Stimulated activated naive CD4-positive, alpha-beta T cell treated with Interleukin-2 at 50 U/mL for 16 hours (primary cell): ENCODE measurements at places on chromosomes 4 and X.

DNA sequence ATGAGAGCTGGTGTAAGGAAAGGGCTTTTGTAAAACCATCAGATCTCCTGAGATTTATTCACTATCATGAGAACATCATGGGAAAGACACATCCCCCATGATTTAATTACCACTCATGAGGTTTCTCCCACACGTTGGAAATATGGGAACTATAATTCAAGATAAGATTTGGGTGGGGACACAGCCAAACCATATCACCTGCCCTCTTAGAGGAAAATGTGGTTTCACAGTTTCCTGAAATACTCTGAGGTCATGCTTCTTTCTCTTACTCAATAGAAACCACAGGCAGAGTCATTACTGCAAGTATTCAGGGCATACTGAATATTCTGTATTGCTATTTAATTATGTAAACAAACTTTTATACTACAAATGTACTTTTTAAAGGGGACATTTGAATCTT, 1453.3 kb downstream of the PCDH18 start:
- DNase-seq, result no peak

DNA sequence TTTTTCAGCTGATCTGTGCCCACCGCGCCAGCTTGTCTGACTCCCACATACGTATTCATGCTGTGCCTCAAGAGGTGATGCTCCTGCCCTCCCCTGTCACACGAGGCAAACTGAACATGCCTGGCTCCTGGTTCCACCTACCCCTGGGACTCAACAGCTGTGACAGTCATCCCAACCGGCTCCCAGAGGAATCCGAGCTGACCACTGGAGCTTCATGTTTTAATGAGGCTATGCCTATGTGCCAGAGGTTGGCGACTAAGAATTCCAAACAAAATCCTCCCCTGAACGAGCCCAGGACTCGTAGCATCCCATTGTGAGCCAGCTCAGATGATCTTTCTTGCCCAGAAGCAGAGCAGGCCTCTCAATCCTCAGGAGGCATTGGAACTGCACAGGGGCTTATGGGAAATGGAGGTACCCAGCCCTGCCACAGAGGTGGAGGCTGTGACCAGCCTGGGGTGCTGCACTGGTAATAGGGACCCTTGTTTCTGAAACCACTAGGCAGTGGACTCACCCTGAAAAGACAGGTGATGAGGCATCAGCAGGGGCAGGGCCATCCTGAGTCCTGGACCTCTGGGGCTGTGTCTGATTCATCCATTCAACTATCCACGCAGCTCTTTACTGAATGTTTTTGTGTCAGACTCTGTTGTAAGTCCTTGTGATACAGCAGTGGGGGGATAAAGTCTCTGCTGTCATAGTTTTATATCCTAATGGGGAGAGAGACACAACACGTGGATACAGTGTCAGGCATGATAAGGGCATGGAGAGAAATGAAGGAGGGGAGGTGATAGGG, 325.0 kb downstream of the EVC2 start:
- no peak for DNase-seq

- DNase-seq, result no peak
These were observed 39.3 kb upstream of the MXD4 start for GRCh38 chr4:2301225-2301642.

DNA sequence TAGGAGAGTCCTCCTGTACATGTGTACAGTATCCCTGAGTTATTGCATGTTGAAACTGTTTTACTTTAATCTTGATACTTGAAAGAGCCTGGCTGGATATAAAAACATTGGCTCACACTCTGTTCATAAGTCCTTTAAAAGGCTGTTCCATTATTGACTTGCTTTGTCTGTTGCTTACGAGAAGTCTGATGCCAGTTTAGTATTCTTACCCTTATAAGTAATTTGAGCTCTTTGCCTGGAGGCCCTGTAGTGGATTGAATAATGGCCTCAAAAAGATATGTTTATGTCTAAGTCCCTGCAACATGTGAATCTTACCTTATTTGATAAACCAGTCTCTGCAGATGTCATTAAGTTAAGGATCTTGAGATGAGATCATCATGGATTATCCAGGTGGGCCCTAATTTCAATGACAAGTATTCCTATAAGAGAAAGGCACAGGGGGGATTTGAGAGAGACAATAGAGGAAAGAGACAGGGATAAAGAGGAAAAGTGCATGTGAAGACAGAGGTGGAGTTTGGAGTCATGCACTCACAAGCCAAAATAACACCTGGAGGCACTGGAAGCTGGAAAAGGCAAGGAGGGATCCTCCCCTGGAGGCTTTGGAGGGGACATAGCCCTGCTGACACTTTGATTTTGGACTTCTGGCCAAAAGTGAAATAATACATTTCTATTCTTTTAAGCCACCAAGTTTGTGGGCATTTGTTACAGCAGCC, 98.1 kb downstream of the IRF2 start:
- no peak for DNase-seq

DNA sequence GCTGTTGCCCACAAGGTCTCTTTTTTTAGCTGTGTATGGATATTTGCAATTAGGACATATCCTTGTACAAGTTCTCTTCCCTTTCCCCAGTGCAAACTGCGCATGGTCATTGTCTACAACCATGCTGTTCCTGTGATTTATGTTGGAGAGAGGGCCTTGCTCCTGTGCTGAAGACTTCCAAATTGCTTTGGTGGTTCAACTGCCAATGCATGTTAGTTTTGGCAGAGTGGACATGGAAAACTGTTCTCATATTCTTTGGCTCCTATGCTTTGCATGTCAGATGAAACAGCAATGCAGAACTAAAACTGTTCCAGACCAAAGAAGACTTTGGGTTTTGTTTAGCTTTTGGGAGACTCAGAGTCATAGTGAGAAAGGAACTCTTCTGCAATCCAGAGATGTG, 148.8 kb upstream of the EDNRA start:
- DNase-seq, result no peak

- DNase-seq, result no peak
These were observed 302.6 kb downstream of the IQCM start for GRCh38 chr4:149513081-149513480.

GRCh38 chr4:20283039-20283438, 31.3 kb downstream of the SLIT2 start:
- DNase-seq, result no peak

DNA sequence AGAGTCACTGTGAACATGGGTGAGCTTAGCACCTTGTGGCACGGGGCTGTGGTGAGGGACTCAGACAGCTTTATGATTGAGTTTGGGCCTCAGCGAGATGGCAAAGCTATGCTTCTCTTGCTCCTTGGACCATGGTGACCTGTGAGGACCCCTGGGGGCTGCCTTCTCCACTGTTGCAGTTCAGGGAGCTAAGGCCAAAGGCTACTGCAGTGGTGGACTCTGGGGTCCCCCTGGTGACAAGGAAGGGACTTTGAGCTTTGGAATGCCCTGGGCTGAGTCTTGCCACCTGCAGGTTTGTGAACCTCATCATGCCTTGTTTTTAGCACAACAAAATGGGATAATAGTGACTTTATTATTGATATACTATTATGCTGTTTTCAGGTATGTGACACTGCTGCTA, 36.5 kb downstream of the TBL1X start:
- DNase-seq, result no peak

- DNase-seq, result no peak
These were observed 45.0 kb downstream of the TMEM165 start for GRCh38 chr4:55440786-55441185.

DNA sequence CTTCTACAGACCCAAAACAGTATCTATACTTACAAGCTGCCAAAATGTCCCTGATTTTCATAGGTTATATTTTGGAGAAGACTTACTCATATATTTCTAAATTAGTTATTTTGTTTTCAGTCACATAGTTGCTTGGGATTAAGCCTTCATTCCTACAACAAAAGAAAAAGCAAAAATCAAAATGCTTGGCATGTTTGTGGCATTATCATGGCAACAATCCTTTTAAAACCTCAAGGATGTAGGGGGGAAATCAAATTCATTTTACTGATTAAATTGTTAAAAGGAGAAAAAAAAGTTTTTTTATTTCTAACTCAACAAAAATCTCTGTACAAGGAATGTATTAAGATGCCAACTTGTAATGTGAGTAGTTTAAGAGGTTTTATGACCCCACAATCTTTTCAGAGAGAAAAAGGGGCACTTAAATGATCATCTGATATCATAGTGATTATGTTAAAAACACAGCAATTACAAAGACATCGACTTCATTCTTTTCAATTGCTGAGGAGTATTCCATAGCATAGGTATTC, 23.5 kb downstream of the TXK start:
- DNase-seq, result no peak

GRCh38 chrX:2351999-2352995, 148.5 kb downstream of the DHRSX start:
- DNase-seq, result no peak

- no peak for DNase-seq
These were observed 320.6 kb downstream of the DTHD1 start for GRCh38 chr4:36601864-36602495.

DNA sequence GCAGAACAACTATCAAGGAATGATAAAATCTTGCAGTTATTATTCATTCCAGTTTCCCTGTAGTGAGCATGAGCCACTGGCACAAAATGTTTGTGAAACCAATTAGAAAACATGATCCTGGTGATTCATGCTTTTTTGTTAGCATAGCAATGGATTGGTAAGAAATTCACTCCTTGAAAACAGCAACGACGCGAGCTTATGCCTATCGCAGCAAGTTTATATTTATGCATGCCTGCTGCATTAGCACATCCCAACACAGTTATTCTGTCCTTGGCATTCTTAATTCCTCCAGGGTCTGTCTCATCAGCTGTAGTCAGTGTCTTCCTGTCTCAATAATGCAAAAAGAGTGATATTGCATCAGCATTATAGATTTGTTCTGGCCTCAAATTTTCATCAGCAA, 975.9 kb downstream of the STIM2 start:
- DNase-seq, result no peak

DNA sequence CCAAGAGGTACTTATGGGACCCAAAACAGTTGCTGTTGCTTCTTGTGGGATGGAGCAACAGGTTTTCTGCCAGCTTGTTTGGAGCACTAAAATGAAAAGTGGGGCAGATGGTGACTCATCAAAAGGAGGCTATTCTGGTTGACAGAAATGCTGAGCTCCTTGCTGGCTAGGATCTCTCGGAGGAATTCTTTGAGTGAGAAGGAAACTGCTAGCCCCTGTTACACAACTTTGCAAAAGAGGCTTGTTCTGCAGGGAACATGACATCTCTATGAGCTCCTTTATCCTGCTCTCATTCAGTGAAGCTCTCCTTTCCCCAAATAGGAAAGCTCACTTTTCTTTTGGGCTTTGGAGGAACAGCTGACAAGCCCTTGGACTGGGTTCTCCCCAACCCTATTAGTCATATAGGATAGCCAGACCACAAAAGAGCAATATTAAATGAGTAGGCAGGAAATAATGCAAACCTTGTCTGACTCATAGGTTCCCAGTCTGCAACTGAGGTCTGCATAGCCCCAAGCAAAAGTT, 108.3 kb downstream of the CDS1 start:
- no peak for DNase-seq

DNA sequence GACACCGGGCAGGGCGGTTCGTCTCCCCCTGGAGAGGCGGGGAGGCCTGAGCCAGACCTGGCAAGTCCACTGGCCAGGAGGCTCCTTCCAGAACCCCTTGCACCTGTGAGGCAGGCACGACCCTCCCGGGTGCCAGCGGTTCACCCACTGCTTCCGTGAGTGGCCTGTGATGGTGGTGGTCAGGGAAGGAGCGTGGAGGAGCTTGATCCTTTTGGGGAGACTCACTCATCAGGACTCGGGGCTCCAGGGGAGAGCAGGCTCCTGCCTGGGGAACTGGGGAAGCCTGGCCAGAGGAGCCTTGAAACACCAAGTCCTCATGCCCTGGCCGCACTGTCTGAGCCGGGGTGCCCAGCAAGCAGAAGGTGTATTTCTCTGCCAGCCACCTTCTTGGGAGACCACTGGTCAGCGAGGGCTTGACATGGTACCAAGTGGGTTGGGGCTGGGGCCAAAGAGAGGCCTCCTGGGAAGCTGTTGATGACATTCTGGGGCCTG, 860 bp downstream of the FAM50A start:
- DNase-seq, result no peak

DNA sequence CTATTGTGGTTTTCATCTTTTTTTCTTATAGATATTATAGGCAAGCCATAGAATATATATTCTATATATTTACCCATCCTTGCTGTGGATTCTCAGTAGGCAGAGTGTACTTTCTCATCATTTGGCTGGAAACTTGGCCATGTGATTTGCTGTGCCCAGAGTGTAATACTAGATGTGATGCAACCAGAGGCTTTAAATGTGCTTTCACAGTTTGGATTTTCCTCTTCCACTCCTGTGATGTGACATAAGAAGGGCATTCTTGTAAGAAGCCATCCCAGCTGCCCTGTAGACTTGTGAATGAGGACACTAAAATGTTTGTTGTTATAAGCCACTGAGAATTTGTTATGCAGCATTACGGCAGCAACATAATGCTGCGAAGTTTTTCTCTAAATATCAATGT, 10.4 kb upstream of the HPGDS start:
- DNase-seq, result no peak

DNA sequence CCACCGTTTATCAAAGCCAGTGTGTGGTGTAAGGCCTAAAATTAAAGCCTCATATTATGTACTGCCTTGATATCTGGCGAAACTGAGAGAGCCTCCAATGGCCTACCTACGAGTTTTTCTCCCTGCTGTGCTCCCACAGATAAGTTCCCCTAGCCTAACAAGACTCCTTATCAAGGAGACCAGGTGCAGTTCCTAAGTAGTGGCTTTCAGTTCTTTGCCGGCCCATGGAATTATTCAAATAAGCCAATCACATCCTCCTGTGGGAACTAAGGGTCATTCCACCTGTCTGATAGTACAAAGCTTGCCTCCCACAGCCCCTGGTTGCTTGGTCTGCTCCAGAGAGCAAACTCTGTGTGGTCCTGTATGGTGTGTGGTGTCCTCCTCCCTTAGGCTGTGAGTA, 99.8 kb upstream of the TEX13C start:
- DNase-seq, result no peak

DNA sequence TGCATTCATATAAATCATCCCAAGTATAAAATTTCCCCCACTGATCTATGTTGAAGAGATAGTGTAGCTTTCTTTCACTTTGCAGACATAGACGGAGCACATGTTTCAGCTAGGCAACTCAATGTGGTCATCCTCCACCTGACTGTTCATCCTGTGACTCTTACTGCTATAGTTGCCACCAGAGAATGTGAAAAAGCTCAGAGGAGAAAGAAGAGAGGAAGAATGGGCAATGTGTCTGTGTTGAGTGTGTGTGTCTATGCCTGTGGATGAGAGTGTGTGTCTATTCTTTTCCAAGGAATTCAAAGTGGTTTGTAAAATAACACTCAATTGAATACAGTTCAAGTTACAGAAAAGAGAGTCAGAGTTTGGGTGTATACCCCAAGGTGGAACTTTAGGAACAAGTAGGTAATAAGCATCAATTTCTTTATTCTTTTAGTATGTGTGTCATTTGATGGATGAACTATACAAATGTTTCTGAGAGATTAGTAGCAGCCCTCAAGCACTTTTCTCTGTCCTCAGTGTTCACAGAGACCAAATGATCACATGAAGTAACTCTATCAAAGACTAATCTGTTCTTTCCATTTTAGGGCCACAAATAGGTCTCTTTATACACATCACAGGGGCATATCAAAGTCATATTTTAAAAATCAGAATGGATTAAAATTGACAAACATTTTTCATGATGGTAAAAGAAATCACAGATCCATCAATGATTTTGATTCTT, 2.3 kb downstream of the SNCA start:
- DNase-seq, result no peak
